ENCODE measurements at places on chromosomes 7 and 10.

GRCh38 chr10:11164803-11165590 is 147.3 kb downstream of the CELF2 start:
- peak; percentile 62 for DNase-seq

GRCh38 chr10:131749767-131750142 is 151.1 kb upstream of the PPP2R2D start:
- DNase-seq = no peak

DNA sequence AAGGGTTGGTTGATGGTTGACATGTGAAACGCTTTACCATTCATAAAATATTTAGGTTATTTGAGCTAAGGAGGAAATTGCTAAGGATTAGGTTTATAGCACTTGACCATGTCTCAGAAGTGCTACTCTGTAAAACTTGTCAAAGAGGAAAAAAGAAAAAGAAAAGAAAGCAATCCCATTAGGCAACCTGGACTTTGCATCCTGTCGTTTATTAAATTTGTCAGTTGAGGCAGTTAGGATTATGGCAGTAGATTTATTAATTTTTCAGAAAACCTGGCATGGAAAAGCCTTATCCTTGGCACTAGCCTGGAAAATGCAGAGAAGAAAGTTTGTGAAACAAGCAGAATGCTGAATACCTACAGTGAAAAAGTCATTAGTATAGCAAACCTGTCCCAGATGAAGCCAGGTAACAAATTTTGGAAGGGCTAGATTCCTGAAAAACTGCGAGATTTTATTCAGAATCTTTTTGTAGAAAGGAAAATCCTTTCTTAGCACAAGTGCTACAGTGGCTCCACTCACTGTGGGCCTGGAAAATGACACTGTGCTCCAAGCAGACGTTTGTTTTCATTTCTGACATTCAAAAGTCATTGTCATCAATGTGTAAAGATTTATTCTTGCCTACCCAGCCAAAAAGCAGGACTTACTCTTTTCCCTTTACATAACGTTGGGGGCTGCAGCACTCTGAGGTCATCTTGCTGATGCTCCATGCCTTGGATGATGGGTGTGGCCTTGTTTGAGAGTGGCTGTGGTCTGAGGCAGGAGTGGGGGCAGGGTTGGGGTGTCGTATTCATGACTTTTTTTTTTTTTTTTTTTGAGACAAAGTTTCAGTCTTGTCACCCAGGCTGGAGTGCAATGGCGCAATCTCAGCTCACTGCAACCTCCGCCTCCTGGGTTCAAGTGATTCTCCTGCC is 664.9 kb downstream of the SUGCT start:
- no peak for DNase-seq

GRCh38 chr7:22402250-22402649 is 45.3 kb upstream of the RAPGEF5 start:
- DNase-seq = no peak

GRCh38 chr10:76067447-76067846 is 636.0 kb downstream of the LRMDA start:
- DNase-seq = no peak

- no peak for DNase-seq
Observed at GRCh38 chr7:80731281-80731680, 92.8 kb downstream of the CD36 start.

DNA sequence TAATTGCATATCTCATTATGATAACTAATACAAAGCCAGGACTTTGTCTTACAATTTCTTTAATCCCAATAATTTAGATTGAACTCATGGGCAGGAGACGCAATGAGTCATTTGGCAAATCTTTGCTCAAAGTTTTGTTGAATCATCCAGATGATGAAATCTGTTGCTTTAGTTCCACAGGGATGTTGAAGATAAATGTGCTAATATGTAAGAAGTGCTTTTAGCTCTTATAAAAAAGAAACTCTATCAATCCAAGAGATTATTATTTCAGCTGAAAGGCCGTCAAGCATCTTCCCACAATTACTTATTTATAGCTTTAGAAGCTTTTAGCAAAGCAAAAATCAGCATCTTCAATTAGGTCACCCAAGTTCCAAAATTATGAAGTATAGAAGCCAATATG is 36.8 kb upstream of the ANK3 start:
- no peak for DNase-seq

- DNase-seq = no peak
Observed at GRCh38 chr10:22473044-22473443, 127.7 kb downstream of the SPAG6 start.

DNA sequence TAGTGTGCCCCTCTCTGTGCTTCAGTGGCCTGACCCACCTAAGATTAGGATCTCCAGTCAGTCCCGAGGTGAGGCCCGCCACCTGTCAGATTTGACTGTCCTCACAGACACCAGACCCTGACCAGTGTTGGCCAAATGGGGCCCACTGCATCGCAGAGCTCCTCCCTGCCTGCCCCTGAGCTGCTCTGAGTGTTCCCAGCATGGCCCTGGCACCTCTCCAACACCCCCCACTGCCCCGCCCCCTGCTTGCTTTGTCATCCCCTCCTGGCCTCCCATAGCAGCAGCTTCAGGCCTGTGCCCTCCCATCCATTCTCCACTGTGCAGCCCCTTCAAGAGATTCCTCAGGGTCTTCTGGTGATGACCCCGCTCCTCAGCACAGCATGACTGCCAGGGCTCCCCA is 67.6 kb downstream of the C10orf120 start:
- DNase-seq = no peak

DNA sequence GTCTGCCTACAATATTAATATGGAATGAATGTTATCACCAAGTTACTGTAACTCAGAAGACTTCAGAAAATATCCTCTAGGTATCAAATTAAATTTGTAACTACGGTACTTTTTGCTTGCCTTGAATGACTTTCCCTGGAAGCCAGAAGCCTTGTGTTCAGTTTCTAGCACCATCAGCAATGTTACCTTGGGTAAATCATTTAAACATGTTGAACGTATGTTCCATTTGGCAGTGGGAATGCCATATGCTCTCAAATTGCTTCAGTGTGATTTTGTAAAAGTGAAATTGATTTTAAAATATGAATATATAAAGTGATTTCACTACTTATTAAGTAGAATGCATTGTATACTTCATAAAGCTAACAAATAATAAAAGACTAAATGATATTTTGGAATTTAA is 11.2 kb downstream of the RPA3 start:
- no peak for DNase-seq

GRCh38 chr10:47254611-47255010 is 45.4 kb upstream of the GDF10 start:
- DNase-seq = no peak

GRCh38 chr10:62054830-62055229 is 153.3 kb downstream of the ARID5B start:
- DNase-seq = no peak

DNA sequence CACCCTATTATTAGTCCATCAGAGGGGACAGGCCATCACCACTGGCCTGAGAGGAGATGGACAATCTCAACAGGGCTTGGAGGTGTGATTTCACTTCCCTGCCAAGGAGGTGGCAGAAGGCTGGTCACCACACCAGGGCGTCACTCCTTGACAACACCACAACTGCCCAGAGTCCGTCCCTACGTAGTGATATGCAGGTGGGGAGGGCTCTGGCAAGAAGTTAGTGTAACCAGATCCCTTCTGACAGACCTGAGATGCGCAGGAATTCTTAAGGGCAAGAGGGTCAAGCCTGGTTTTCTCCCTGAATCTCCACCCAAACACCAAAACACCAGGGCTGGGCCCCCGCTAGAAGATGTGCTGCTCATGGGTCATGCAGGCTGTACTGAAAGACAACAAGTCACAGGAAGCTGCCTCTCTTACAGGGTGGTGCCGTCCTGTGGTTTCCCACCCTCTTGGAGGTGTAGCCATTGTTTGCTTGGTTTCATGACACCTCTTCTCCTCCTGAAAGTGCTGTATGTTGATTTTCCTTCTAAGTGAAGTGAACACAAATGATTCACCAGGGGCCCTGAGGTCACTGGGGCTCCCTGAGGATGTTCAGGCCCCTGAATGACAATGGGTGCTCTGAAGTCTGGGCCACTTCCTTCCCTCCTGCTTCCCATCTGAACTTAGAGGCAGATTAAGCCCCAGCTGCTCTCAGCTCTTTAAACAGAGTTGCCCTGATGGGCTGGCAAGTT is 27.1 kb downstream of the ATXN7L1 start:
- peak; percentile 59 for DNase-seq

DNA sequence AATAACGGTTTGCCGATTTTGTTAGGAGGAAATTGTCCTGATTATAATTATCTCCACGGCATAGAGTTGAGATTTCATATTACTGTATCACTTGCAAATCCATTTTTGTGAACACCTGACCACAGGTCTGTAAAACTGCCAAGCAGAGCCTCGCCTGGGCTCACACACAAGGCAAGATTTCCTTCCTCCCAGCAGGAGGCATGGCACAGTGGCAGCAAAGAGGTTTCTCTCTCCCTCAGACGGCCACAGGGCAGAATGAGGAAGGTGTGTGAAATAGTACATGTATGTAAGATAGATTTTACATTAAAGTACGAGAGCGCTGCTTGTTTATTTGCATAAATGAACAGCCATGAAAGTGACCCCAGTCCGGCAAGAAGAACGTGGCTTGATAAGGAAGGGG is 130.1 kb downstream of the CELF2 start:
- no peak for DNase-seq

- no peak for DNase-seq
Observed at GRCh38 chr7:128361411-128362379, at the start of gene PRRT4. Gene PRRT4, minus strand, starts transcription at chr7:128361690.

DNA sequence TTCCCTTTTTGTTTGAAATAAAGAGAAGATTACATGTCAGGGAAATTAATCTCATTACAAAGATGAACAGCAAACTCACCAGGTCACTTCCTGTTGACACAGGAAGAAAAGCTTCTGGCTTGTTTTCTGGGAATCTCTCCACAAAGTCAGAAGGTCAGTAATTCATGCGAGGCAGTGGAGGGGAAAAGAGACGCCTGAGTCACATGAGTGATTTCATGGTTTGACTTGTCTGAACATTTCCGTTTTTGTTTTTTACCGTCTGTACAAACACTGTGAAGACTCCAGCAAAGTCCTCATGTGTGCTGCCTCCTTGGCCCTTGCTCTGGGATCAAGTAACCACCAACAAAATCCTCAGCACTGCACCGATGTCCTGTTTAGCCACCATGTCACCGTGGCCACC is 2.5 kb upstream of the HABP2 start:
- no peak for DNase-seq

DNA sequence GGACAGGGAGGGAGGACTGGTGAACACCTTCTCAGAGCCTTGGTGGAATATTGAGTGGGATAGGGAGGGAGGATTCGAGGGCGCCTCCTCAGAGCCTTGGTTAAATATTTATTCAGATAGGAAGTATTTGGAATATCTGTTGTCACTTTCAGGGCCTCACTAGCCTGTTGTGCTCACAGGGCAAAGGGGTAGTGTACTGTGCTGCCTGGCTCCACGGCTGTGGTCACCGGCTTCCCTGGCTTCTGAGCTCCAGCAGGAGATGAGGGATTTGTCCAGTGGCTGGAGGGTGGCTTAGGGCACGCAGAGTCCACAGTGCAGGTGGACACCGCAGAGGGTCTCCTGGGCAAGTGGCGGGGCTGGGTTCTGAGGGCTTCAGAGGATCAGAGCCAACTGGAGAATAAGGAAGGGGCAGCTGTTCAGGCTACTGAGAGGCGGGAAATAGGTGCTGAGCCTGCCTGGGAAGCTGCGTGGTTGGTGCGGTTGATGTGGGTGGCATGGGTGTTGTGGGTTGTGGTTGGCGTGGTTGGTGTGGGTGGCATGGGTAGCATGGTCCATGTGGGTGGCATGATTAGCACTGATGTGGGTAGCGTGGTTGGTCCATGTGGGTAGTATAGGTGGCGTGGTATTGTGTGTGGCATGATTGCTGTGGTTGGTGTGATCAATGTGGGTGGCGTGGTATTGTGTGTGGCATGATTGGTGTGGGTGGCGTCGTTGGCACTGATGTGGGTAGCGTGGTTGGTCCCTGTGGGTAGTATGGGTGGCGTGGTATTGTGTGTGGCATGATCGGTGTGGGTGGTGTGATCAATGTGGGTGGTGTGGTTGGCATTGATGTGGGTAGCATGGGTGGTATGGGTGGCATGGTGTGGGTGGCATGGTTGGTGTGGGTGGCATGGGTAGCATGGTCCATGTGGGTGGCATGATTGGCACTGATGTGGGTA is 16.7 kb downstream of the INPP5A start:
- no peak for DNase-seq

DNA sequence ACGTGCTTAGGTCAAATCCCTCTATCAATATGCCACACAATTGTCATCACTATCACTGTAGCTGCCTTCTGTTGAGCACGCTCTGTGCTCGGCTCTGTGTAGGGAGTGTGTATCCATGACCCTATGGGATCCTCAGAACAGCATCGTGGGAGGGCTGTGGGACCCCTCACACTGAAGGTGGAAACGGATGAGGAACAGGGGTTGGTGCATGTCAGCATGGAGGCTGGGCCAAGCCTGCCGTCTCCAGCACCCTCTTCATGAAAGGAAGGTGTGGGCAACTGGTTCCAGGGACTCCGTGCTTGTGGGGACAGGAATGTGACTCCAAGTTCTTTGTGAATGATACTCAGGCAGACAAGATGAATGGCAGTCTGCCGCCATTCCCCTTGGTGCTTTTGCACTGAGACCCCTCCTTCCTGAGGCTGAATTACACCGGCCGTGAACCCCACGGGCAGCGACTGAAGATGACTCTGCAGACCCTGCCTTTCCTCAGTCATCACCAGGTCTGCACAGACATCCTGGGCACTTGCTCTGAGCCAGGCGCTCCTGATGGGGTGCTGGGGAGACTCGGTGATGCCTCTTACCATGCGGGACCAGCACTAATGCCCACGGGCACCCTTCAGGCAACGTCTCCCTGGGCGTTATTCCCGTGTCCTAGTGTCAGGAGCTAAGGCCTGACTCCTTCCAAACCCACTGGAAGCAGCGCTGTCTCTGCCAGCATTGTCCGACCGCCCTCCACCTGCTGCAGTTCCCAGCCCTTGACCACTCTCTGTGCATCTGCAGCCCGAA is 495.2 kb downstream of the TCERG1L start:
- DNase-seq = no peak

DNA sequence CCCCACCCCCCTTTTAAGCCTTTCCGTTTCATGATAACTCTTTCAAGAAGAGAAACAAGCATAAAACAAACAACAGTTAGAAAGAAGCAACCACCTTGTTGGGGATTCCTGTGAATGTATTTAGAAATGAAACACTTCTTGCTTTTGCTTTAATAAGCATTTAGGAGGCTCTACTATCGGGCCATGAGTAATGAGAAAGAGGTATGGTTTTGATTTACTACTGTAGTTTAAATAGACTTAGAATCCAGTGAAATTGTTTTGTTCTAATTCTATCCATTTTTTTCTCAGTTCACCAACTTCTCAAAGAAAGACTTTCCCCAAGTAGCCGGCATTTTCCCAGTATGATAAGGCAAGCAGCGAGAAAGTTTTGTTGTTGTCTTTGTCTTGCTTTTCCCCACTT is 168.7 kb upstream of the HABP2 start:
- DNase-seq = no peak

All from activated T-cell treated with anti-CD3 and anti-CD28 coated beads for 48 hours (primary cell).